ENCODE measurements at places on chromosomes 4 and X.

DNA sequence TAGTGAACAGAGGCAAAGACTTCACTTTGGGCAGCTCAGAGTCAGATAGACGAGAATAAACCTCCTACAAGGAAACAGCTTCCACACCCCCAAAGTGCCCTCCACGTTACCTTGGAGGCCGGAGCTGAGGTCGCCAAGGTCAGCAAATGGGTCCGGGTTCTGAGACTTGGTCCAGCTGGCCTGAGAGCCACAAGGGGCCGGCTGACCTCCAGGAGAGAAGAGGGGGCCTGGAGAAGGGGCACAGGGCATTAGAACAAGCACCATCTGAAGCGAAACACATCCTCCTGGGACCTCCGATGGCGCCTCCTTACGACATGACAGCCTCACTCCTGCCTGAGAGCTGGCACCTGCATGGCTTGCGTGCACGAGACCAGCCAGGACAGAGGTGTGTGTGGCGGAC, 33.6 kb upstream of the CPLX1 start:
- no peak for DNase-seq

DNA sequence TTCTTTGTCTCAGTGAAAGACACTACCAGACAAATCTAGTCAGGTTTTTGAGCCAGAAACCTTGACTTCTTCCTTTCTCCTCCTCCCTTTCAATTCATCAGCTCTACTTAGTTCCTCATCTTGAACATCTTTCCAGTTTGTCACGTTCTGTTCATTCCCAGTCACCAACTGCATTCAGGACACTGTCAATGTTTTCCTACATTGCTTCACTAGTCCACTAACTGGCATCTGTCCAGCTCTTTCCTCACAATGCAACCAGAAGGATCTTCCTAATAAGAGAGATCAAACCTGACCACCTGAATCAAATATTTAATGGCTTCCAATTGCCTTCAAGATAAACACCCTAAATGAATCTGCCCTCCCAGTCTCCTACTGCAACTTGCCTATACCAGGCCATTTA, 52.5 kb downstream of the SYNPO2 start:
- no peak for DNase-seq

- no peak for DNase-seq
These were observed 114.8 kb downstream of the KDR start for GRCh38 chr4:55010550-55010949.

GRCh38 chrX:68724531-68725020, 77.1 kb downstream of the STARD8 start:
- DNase-seq, result no peak

DNA sequence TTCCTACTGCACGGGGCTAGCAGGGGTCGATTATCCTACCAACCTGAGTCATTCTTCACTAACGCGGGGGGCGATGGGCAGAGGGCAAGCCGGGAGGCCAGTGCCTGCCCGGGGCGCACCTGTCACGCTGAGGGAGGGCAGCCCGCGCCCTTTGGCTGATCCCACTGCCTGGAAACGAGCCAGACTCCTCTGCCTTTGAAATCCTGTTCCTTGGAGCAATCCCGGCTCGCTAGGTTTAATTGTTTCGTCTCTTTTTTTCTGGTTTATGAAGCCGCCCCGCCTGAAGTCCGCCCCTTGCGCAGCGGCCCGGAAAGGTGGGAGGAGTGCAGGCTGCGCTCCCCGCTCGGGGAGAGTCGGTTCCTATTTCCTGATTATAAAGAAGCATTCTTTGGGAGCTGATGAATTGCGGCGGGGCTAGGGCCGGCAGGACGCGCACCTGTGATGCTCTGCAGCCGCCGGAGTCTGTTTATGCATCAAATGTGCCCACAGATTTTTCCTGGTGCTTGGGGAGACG, 484.2 kb downstream of the BCOR start:
- no peak for DNase-seq

DNA sequence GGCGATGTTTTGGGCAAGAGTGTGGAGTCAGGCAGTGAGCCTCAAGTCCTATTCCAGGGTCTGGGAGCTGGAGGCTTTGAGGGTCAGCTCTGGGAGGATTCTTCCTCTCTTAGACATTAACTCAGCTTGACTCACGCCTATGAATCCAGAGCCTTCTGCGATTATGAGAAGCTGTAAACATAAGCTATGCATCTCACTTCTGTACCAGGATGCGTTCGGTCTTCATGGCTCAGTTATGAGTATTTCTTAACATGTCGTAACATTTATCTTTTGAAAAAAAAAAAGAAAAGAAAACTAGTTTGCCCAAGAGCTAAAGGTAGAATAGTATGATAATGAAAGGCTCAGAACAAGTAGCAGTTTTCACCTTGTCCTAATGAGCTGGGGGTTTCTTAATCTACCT, 4.6 kb downstream of the SHROOM2 start:
- no peak for DNase-seq

GRCh38 chr4:154234576-154234975, 257.0 kb downstream of the DCHS2 start:
- DNase-seq, result no peak

GRCh38 chrX:94743478-94743877, 1069.5 kb downstream of the FAM133A start:
- DNase-seq, result no peak

GRCh38 chrX:63330681-63331080, 20.5 kb downstream of the SPIN4 start:
- DNase-seq, result no peak

GRCh38 chr4:85522277-85522676, 47.3 kb downstream of the ARHGAP24 start:
- DNase-seq, result no peak

GRCh38 chr4:61661960-61662359, 461.8 kb downstream of the ADGRL3 start:
- no peak for DNase-seq

GRCh38 chr4:14178421-14178820, 550.9 kb upstream of the BOD1L1 start:
- no peak for DNase-seq

DNA sequence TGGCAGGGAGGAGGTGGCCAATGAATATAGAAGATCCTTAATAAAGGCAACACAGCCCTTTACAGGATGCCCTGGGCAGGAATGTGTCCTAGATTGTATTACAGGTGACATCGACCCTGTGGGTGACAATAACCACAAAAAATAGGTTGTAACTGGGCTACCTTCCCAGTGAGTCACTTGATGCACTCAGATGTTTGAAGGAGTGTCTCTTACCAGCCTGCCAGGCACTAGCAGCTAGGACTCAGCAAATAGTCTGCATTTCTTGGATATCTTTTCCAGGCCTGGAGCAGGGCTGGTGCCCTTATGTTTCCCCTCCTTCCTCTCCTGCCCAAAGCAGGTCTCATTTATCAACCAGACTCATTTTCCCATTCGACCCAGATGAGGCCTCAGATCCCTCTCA, 50.9 kb upstream of the TMEM164 start:
- DNase-seq, result no peak

GRCh38 chr4:26568446-26568994, 15.4 kb upstream of the TBC1D19 start:
- DNase-seq, result peak; percentile 68

DNA sequence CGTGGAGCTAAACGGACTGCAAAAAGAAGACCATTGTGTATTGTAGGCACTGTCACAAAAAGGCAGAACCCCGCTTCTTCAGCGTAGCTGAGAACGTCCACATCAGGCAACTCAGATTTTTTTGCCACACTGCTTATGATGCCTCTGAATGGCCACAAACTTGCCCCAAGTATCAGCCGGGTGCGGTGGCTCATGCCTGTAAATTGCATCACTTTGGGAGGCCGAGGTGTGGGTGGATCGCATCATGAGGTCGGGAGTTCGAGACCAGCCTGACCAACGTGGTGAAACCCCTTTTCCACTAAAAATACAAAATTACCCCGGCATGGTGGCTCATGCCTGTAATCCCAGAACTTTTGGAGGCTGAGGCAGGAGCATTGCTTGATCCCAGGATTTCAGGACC, 14.9 kb upstream of the IL3RA start:
- no peak for DNase-seq

GRCh38 chr4:95038791-95039190, 281.0 kb downstream of the BMPR1B start:
- DNase-seq, result no peak

DNA sequence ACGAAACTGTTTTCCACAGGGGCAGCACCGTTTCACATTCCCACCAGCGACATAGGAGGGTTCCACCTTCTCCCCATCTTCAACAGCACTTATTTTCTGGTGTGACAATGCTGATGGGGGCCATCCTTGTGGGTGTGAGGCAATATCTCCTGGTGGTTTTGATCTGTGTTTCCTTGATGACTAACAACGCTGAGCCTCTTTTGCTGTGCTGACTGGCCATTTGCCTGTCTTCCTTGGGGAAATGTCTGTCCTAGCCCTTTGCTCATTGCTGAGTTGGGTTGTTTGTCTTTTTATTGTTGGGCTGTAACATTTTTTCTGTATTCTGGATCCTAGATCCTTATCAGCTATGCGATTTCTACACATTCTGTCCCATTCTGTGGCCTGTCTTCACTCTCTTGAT, 33.7 kb downstream of the ATP2B3 start:
- DNase-seq, result no peak

DNA sequence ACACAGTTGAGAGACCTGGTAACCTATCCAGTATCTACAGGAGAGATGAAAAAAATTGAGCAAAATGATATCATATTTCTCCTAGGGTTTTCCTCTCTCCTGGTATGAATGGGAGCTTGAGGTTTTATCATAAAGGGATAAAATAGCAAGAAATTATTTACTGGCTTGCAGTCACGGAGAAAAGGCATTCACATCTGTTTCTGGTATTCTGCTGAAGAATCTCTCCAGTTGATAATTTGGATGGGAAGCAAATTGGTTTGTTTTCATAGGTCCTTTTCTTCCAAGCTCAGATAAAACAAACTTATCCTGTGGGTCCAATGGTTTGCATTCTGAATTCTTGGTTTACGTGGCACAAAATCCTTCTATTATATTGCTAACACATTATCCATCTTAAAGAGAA, 83.1 kb upstream of the GYPA start:
- DNase-seq, result no peak

- no peak for DNase-seq
These were observed 2.8 kb downstream of the GPR101 start for GRCh38 chrX:137031039-137031438.

GRCh38 chrX:17967888-17968287, 106.8 kb upstream of the RAI2 start:
- DNase-seq, result no peak

- DNase-seq, result no peak
These were observed at the start of gene NDNF for GRCh38 chr4:121072224-121073003. TSS of gene NDNF (minus strand) at chr4:121072535. CDS start at chr4:121045837, 26,698 bp downstream.

GRCh38 chrX:100687128-100687527, 43.1 kb downstream of the SRPX2 start:
- DNase-seq, result no peak

DNA sequence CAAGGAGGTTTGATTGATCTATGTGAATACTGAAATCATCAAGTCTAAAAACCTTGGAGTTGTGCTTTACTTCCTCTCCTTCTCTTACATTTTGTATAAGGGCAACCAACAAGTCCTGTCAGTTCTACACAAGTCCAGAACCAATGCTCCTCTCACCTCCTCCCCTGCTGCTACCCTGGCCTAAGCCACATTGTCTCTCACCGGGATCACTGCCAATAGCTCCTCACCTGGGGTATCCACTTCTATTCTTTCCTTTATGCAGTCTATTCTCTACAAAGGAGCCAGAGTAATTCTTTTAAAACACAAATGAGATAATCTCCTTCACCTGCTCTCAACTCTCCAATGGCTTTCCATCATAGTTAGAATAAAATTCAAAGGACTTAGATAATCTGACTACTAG, 13.3 kb upstream of the ARHGEF6 start:
- no peak for DNase-seq

DNA sequence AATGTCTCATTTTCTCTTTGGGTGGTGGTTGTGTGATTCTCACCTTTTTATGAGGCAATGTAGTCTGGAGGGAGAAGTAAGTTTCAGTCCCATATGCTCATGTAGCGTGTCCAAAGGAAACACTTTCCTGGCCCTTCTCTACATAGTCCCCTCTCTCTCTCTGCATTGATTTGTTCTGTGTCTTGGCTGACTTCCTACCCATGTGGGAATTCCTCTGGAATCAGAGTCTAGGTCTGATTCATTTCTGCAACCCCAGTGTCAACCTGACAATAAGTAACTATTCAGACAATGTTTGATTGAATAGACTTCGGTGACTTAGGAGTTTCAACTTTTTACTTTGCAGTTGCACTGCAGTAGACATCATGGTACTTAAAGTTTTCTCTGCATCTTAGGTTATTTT, 2.7 kb upstream of the ALAS2 start:
- no peak for DNase-seq

GRCh38 chr4:173332963-173333657, 1.0 kb downstream of the HMGB2 start:
- DNase-seq, result no peak

DNA sequence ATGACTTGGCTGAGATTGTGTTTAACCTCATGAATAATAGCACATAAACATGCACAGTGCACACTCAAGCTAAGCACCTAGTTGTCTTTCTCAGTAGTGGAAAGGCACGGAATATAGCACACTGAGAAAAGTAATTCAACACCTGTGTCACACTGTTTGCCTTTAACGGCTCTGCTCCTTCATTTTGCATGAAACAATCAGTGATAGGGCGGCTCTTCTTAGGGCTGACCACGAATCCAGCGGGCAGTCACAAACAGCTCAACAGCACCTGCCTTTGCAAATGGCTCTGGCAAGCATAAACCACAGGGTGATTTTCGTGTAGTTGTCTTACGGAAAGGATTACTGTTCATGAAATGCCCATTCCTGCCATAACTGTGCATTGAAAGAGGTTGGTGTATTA, 954.0 kb upstream of the TENM3 start:
- no peak for DNase-seq

DNA sequence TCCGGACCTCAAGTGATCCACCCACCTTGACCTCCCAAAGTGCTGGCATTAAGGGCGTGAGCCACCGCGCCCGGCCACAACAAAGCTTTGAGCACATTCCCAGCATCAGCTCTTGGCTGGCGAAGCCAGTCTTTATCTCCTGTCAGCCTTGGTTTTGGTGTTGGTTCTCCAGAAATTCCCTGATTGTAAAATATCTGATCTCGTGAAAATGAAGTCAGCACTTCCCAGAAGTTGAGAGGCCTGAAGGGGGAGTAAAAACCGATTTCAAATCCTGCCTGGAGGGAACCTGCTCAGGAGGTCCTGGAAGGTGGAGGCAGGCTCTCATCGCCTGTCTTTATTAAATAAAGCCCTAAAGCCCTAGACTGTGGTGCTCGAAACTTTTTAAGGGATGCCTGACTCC, 33.6 kb downstream of the PTTG2 start:
- no peak for DNase-seq

DNA sequence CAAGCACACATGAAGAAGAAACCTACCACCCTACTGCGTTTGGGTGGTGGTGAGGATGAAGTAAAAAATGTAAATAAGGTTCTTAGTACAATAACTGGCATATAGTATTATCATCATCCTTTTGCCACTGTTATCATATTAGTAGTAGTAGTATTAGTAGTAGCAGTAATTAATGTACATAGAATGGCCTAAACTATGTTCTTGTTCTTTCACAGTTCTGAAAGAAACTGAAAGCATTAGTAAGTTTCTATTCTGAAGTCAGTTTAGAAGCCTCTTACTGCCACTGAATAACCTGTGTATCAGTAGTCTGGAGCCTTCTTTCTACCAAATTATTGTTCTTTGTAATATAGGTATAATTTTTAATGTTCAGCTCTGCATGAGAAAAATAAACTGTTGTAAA, 21.0 kb downstream of the COL4A6 start:
- no peak for DNase-seq

- no peak for DNase-seq
These were observed 47.4 kb upstream of the HOPX start for GRCh38 chr4:56728512-56728911.

GRCh38 chr4:73603271-73603710, 16.9 kb downstream of the RASSF6 start:
- DNase-seq, result peak; percentile 86
